ENCODE measurements at places on chromosomes 5 and 9.

- DNase-seq = no peak
Measured at GRCh38 chr9:82560457-82560904, 502.5 kb downstream of the RASEF start.

DNA sequence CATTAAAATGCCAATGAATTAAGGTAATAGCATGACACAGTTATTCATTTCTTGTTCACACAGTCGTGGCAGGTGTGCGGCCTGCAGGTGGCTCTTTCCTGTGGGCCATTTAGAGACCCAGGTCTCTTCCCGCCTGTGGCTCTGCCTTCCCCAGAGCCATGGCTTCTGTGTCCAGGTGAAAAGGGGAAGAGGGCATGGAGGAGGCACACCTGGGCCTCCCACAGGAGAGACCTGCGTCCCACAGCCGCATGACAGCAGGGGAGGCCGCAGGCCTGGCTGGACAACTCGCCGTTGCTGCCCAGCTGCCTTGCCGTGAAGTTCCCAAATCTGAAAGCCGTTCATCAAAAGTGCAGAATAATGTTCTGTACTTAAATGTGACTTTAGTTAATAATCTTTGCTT lies 14.4 kb upstream of the PLEKHG4B start:
- no peak for DNase-seq

DNA sequence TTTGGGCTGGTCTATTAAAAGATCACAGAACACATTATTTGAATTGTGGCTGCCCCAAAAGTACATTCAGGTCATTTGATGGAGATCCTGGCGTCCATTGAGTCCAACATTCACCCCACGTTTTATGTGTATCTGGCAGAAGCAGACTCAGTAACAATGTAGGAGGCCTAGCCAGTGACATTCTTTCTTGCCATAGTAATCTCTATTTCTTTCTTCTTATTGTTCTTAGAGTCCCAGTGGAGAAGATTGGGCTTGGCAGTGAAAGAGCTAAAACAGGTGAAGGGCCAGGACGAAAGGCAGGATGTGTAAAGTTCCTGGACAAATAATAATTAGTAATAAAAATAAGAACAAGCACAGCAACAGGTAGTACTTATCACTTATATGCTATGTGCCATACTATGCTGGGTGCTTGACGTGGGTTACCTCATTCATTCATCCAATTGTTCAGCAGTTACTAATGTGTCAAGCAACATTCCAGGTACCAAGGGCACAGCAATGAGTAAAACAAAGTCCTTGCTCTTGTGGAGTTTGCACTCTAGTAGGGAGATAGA lies 12.6 kb upstream of the ANKH start:
- DNase-seq = no peak

DNA sequence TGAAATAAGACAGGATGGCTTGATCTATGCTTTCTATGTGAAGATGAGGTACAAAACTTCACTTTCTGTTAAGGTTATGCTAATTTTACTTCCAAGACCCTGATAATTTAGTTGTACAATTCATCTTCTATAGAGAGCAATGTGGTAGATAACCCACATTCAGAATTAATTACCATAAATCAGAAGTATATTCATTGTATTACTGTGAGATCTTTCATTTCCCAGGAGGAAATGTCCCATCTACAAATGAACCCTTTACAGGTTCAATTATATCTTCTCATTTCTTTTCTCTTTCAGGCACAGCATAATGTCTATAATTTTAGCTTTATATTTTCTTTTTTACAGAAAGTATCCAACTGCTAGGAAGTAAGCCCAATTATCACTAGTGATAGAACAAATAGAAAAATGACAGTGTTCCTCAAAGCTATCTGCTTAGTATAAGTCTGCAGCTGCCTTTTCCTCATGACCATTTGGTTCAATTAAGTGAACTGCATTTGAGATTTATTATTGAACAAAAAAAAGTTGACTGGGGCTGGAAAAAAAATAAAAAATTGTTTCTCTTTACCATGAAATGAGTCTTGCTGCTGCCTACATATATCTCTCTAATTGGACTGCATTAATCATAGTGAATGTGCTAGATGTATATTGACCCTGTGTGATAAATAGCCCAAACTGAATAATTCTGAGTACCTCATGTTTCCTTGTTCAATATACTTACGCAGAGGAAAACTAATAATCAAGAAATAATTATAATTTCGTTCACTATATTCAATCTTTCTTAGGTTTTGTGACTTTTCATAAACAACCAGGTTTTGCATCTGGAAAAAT lies 1329.4 kb downstream of the PTPRD start:
- DNase-seq = no peak

- DNase-seq = no peak
Measured at GRCh38 chr9:3181049-3181953, 337.4 kb upstream of the PUM3 start.

GRCh38 chr5:132821791-132822190 lies 8.7 kb downstream of the SHROOM1 start:
- no peak for DNase-seq

DNA sequence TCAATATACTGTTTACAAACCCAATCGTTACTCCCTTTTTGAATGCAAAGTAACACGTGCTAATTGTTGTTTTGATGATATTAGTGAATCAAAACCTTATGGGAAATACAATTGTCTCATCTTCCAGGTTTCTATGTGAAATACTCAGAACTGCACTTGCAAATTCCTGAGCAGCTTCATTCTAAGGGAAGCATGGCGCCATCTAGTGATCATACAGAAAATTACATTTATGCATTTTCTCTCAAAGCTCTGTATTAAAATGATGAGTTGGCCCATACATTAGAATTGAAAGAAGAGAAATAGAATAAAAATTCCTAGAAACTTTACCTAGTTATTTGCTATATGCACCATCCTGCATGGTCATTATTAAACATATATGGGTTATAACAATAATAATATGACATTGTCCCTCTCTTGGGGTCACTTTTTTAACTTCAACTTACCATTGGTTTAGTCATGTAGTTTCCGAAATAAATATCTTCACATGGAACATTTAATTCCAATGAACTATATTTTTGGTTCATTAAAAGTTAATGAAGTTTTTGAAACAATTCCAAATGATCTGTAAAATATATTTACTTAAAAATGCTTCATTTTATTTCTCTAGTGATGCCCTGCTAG lies 220.0 kb downstream of the PDE4D start:
- peak; percentile 31 for DNase-seq

DNA sequence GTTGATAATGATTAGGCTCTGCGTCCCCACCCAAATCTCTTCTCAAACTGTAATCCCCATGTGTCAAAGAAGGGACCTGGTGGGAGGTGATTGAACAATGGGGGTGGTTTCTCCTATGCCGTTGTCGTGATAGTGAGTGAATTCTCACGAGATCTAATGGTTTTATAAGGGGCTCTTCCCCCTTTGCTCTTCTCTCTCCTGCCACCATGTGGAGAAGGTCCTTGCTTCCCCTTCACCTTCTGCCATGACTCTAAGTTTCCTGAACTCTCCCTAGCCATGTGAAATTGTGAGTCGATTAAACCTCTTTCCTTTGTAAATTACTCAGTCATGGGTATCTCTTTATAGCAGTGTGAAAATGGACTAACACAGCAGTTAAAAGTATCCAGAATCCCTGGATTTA lies 715.2 kb upstream of the DMAC1 start:
- DNase-seq = no peak

Measured in CD14-positive monocyte (primary cell).